BJ (cell line): ENCODE measurements at places on chromosomes 16 and 17.

DNA sequence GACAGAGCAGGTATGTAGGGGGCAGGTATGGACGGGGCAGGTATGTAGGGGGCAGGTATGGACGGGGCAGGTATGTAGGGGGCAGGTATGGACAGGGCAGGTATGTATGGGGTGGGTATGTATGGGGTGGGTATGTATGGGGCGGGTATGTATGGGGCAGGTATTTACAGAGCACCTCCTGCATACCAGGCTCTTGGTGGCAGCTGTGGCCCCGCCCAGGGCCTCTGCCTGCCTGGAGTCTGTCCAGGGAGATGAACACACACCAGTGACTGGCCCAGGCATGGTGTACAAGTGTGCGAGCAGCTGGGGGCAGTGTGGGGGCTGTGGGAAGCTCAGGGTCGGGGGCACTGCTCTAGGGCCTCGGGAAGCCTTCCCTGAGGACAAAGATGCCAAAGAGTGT, 4.4 kb downstream of the RPL3L start:
- DNase-seq = no peak

- DNase-seq = no peak
Observed at GRCh38 chr16:46812781-46813540, 18.0 kb downstream of the C16orf87 start.

- no peak for DNase-seq
Observed at GRCh38 chr16:85624646-85625045, 11.5 kb downstream of the GSE1 start.

- DNase-seq = no peak
Observed at GRCh38 chr16:47323241-47323640, 137.6 kb downstream of the ITFG1 start.

GRCh38 chr17:69047368-69048263, 13.1 kb downstream of the ABCA9 start:
- peak; percentile 8 for DNase-seq

- no peak for DNase-seq
Observed at GRCh38 chr16:351804-352520, 561 bp downstream of the AXIN1 start.

- DNase-seq = no peak
Observed at GRCh38 chr16:74999219-74999608, 390 bp downstream of the ZNRF1 start.

DNA sequence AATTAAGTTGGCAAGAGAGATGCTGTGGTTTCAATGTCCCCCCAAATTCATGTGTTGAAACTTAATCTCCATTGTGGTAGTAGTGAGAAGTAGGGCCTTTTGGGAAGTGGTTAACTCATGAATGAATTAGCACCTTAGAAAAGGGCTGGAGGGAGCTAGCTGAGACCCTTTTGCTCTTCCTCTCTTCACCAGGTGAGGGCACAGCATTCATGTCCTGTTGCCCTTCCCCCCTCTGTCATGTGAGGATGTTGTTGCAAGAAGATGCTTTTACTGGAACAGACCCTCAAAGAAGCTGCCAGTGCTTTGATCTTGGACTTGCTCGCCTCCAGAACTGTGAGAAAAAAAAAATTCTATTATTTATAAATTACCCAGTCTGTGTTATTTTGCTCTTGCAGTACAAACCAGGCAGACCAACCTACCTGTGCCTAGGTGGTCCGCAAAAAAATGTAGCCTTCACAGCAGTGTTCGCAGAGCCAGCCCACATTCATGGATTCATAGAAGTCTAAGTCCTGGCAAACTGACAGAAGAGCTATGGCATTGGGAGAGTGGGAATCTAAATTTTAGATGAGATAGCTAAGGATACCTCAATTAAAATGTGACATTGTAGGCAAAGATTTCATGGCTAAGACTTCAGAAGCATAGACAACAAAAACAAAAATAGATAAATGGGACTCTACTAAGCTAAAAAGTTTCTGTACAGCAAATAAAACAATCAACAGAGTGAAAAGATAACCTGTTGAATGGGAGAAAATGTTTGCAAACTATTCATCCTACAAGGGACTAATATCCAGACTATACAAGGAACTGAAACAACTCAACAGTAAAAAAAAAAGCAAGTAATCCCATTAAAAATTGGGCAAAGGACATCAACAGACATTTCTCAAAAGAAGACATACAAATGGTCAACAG, 32.0 kb upstream of the ABCA5 start:
- DNase-seq = no peak

DNA sequence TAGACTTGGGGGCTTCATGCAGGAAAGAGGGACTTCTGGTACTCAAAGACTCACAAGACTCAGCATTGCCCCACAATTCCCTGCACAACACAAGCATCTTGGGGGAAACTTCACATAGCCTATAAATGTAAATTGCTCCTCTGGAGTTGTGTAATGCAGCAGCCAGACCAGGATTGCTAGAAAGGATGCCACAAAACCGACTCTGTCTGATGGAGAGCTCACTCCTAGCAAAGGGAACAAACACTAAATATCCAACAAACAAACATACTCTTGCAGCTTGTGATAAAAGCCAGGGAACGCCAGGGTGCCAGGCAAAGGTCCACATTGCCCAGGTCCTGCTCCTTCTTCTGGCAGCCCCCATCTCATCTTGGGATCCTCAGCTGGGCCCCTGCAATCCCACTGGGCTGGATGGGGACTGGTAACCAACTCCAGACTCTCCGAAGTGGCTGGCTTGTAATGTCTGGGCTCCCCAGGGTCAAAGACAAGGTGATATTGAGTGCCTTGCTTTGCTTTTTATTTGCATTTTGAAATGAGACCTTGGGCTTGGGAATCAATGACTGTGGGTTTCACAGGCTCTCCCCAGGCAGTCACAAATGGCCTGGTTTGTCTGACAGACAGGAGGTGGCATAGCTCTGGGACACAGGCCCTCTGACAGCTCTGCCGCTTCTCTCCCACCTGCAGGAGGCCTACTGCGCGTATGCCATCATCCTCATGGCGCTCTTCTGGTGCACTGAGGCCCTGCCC, 15.3 kb downstream of the SLC13A2 start:
- DNase-seq = no peak

DNA sequence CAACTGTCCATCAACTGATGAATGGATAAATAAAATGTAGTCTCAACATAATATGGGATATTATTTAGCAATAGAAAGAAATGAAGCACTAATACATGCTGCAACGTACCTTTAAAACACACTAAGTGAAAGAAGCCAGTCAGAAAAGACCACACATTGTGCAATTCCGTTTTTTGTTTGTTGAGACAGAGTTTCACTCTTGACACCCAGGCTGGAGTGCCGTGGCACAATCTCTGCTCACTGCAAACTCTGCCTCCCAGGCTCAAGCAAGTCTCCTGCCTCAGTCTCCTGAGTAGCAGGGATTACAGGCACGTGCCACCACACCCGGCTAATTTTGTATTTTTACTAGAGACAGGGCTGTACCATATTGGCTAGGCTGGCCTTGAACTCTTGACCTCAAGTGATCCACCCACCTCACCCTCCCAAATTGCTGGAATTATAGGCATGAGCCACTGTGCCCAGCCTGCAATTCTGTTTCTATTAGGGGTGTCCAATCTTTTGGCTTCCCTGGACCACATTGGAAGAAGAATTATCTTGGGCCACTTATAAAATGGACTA, 40.1 kb downstream of the SCNN1B start:
- DNase-seq = no peak

DNA sequence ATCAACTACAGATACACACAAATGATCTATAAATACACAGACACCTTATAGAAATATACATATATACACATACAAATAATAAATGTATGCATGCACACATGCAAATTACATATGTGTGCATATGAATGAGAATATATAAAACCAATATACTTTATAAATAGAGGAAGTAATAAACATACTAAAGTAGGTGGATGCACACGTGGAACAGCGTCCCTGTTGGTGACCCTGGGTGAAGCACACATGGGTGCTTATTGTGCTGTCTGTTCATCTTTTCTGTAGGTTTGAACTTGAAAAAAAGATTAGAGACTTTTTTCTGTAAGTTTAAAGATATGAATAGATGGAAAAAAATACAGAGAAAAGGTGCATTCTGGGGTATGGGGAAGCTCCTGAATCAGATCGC, 111.3 kb downstream of the SDR42E1 start:
- DNase-seq = no peak

GRCh38 chr16:54118846-54119245, 167.7 kb downstream of the IRX3 start:
- DNase-seq = no peak

- DNase-seq = no peak
Observed at GRCh38 chr16:14353340-14353739, 276.7 kb downstream of the PARN start.

DNA sequence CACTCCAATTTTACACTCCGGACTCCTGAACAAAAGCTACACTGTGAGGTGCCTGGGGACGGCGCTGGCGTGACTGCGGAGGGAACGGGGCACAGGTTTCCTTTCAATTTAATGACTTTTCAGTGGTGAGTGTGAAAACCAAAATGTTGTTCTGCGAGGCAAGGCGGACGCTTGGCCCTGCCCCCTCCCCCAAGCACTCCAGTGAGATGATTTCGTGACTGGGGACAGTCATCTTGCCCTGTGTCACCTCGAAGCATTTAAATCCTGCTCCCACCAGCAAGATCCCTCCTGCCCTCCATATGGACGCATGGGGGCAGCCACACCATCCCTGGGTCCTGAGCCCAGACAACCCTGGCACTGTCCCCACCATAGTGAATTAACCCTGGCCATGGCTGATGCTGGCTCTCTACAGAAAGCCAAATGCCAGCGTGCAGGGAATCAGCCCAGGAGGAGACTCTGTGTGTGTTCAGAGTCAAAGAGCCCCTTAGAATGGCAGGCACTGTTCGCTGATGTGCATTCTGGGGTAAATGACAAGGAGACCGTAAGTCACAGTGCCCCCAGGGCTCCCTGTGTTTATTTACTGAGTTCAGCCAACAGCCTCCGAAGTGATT, 41.0 kb downstream of the C16orf95 start:
- no peak for DNase-seq

DNA sequence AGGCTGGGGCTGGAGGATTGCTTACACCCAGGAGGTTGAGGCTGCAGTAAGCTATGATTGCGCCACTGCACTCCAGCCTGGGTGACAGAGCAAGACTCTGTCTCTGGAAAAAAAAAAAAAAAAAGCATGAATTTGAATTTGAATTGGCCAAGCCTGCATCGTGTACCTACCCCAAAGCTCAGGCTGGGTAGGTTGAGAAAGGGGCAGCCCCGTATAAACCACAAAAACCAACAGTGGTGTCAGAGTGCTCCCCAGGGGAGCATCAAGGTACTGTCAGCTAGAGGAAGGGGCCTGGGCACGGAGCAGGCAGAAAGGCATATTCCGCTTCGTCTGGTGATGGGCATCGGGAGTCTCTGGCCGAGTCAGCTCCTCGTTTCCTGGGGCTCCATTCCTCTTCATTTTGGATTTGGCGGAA, 40.9 kb downstream of the RAP1GAP2 start:
- DNase-seq = no peak

DNA sequence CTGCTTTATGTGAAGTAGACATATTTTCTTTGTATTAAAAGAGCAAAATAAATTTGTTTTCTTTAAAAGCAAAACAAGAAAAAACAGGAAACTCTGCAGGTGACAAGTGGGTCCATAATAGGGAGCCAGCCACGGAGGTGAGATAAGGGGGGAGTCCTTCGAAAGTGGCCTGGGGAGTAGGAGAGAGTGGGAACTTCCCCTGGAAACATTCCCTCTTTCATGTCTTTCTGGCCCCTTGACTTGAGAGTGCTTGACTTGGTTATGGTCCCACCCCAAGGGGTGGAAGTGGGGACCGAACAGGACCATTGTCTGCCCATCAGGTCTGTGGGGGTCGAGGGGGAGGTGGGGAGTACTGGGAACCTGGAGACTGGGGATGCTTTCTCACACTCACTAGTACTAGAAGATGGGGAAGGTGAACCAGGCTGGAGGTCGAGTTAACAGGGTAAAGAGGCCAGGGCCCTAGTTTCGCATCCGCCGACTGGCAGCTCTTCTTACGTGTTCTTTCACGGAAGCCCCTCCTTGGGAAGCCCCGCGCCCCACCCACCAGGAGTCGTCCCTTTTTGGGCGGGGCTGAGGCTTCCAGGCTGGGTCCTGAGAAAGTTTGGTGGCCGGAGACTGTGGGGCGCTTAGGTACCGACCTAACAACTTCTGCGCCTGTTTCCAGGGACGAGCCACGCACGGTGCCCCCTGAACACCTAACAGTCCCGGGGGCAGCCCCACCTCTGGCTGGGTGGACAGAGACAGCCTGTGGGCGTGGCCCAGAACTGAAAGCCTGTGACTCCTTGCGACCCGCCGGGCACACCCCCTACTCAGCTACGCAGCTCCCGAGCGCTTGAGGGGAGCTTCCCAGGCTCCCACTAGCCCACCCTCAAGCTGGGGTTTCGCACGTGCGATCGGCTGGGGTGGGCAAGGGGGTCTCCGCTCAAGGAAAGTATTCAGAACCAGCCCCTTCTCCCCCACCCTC, 790 bp downstream of the TRADD start:
- no peak for DNase-seq

- DNase-seq = no peak
Observed at GRCh38 chr16:84841787-84842300, 22.1 kb downstream of the CRISPLD2 start.

- no peak for DNase-seq
Observed at GRCh38 chr16:23524886-23525285, 14.6 kb upstream of the GGA2 start.

DNA sequence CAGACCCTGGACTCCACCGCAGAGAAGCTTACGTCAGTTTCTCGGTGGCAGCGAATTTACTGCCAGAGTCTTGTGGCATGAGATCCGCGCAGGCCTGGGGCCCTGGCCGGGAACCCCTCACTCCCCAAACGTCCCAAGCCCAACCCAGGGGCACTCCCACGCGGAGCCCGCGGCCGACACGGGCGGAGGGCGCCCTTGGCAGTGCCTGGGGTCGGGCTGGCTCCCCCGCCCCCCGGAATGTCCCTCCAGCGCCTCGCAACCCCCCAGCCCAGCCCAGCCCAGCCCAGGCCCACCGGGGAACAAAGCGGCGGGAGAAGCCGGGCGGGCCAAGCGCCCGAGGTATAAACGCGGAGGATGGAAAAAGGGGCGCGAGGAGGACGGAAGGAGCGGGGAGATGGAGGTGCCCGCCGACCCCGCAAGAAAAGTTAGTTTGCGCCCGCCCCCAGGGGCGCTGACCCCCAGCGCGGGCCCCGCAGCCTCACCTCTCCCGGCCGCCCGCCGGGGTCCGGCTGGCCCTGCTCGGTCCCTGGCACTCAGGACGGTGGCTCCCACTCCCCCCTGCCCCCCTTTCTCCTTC, 330 bp downstream of the CASKIN2 start:
- DNase-seq = no peak

DNA sequence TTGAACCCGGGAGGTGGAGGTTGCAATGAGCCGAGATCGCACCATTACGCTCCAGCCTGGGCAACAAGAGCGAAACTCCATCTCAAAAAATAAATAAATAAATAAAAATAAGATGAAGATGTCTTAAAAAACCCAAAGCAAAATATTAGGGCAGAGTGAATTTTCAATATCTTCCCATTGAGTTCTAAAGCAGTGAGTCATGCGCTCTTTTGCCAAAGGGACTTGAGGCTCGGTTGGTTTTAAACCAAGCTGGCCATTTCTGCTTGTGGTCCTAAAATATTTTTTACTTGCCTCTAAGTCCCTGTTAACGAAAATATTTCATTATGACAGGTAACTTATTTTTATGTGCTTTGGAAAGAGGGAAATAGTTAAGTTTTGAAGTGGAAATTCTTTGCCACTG, 4.7 kb downstream of the PAFAH1B1 start:
- DNase-seq = peak; percentile 19

GRCh38 chr16:11797957-11798299, 870 bp upstream of the ZC3H7A start:
- no peak for DNase-seq
